A673 (cell line): ENCODE measurements at places on chromosomes 1 and 21. TPM values are rescaled to one million over a fixed set of nuclear protein-coding genes. Genes with fewer than 3 reads are reported as not detected.

Gene CELSR2
- total RNA-seq, result 30.2 and 32.6 TPM in 2 replicates

Gene LYST
- 1.7 and 1.9 TPM in 2 replicates for total RNA-seq

Gene BCAR3
- 0.90 and 2.4 TPM in 2 replicates for total RNA-seq

Gene EPHX1
- total RNA-seq, result 22.4 and 22.8 TPM in 2 replicates

Gene MCOLN3
- total RNA-seq, result 0.82 and 1.6 TPM in 2 replicates

Gene UBAP2L
- 249 and 269 TPM in 2 replicates for total RNA-seq

Gene IQCC
- 7.2 and 7.9 TPM in 2 replicates for total RNA-seq

Gene TMED5
- total RNA-seq, result 45.5 and 52.6 TPM in 2 replicates

- H3K27ac ChIP-seq, result peak overlapping the region; percentile 98
- peaks cover 40% of the 10 kb centered on the region for H3K36me3 ChIP-seq
- peak overlapping the region; percentile 94 for H3K4me3 ChIP-seq
- H3K27me3 ChIP-seq, result no peaks in the 10 kb centered on the region
- H3K4me1 ChIP-seq, result peaks cover 40% of the 10 kb centered on the region
Observed at GRCh38 chr1:228488125-228488817, 1.1 kb downstream of the RNF187 start.

DNA sequence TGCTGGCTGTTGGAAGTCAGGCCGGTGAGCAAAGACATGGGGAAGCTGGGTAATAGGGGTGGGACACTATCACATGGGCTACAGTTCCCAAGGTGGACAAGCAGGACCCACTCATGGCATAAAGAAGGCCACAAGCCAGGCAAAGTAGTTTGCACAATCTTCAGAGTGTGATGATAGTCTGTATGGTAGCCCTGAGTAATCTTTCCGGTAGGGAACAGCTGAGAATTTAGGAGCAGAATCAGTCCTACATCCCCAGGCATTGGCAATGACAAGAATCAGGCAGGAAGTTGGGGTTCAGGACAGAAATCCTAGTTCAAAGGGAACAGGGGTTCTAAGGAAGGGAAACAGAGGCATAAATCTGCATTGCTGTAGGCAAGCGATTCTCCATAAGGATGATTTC lies 23.9 kb upstream of the SPATA6 start:
- H3K36me3 ChIP-seq, result no peaks in the 10 kb centered on the region
- H3K27ac ChIP-seq, result no peak overlapping the region
- no peak overlapping the region for H3K4me3 ChIP-seq
- H3K4me1 ChIP-seq, result peaks cover 9% of the 10 kb centered on the region
- DNase-seq, result no peak

- H3K27me3 ChIP-seq, result no peaks in the 10 kb centered on the region
- H3K4me3 ChIP-seq, result no peak overlapping the region
- H3K27ac ChIP-seq, result peak overlapping the region; percentile 5
- peak; percentile 72 for DNase-seq
- H3K4me1 ChIP-seq, result peaks cover 49% of the 10 kb centered on the region
- no peaks in the 10 kb centered on the region for H3K36me3 ChIP-seq
Observed at GRCh38 chr1:180923021-180923841, 10.5 kb downstream of the KIAA1614 start.

GRCh38 chr1:196180847-196181593 lies 427.2 kb downstream of the KCNT2 start:
- H3K4me1 ChIP-seq, result no peaks in the 10 kb centered on the region
- peak; percentile 73 for DNase-seq
- H3K27me3 ChIP-seq, result no peaks in the 10 kb centered on the region
- H3K27ac ChIP-seq, result no peak overlapping the region

DNA sequence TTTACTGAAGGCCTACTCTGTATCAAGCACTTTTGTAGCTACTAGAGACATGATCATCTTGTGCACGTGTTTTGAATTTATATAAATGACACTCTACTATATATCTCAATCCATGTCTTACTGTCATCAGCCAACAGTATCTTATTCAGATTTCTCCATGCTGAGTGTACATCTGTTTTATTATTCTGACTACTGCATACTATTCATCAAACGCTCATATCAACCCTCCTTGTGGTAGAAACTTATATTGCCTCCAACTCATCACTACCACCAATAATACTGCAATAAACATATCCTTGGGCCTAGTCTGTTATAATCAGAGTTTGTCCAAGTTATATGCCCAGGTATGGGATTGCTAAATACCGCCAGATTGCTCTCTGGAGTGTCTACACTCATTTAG lies 81.6 kb upstream of the IRF2BP2 start:
- no peaks in the 10 kb centered on the region for H3K36me3 ChIP-seq
- no peak overlapping the region for H3K4me3 ChIP-seq
- no peak overlapping the region for H3K27ac ChIP-seq
- DNase-seq, result no peak

- H3K4me1 ChIP-seq, result no peaks in the 10 kb centered on the region
- H3K27ac ChIP-seq, result no peak overlapping the region
- no peaks in the 10 kb centered on the region for H3K27me3 ChIP-seq
- no peak for DNase-seq
Observed at GRCh38 chr1:86826856-86827255, 87.1 kb downstream of the SELENOF start.

DNA sequence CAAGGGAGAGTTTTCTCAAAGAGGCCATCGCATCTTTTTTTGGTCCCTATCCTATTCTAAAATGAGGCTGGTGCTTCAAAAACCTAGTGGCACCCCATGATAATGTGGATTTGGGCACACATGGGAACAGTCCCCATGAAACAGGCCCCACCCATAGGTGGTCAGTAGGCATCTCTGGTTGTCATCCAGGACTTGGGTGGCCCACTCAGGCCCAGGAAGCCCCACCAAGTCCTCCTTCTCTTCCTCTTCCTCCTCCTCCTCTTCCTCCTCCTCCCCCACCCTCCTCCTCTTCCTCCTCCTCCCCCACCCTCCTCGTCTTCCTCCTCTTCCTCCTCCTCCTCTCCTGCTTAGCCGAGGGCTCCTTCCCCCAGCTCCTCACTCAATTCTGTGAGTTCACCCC lies 554 bp downstream of the CACNA1S start:
- no peaks in the 10 kb centered on the region for H3K36me3 ChIP-seq
- peaks cover 8% of the 10 kb centered on the region for H3K4me1 ChIP-seq
- no peak overlapping the region for H3K27ac ChIP-seq
- H3K27me3 ChIP-seq, result no peaks in the 10 kb centered on the region
- no peak for DNase-seq

GRCh38 chr1:176119549-176119948 lies 87.5 kb downstream of the COP1 start:
- H3K27ac ChIP-seq, result no peak overlapping the region
- no peaks in the 10 kb centered on the region for H3K36me3 ChIP-seq
- H3K4me3 ChIP-seq, result no peak overlapping the region
- DNase-seq, result peak; percentile 33
- H3K27me3 ChIP-seq, result no peaks in the 10 kb centered on the region

- H3K27ac ChIP-seq, result no peak overlapping the region
- H3K4me1 ChIP-seq, result peaks cover 32% of the 10 kb centered on the region
- no peak for DNase-seq
Observed at GRCh38 chr21:36913247-36914169, 53.0 kb downstream of the HLCS start.
